Lung microvascular endothelial cell (primary cell): ENCODE measurements at places on chromosomes 2 and 18.

- no peak for DNase-seq
Measured at GRCh38 chr2:66775730-66776422, 341.0 kb downstream of the MEIS1 start.

- no peak for DNase-seq
Measured at GRCh38 chr2:22970284-22970975, 414.5 kb upstream of the KLHL29 start.

- DNase-seq = no peak
Measured at GRCh38 chr2:105790461-105791149, 45.9 kb downstream of the NCK2 start.

DNA sequence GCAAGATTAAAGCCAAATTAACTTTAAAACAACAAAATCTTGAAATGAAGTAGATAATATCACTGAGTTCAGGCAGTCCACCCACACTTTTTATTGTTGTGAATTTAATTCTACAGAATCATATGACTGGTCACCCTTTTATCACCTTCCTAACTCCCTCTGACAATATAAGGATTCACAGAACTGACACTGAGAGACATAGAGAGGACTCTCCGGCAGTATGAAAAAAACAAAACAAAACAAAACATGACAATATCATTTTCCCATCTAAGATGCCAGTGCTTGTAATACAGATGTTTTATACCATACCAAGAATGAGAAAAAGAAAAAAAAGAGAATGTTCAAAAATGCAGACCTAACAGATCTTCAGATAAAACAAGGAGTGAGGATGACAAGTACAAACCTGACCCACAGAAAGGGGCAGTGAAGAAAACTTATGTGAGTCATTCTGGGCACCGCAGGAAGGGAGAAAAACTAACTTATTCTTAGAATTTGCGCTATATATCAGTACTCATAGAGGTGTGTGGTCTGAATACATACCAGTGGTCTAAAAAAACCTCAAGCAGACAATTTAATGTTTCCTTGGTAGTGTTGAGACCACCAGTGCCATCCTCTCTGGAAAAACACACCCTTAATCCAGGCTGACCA lies 136.6 kb downstream of the ZAP70 start:
- DNase-seq = no peak
